Tibial nerve (tissue), 4 donors: ENCODE measurements at places on chromosomes 4 and X. TPM values are rescaled to one million over a fixed set of nuclear protein-coding genes. Genes with fewer than 3 reads are reported as not detected.

- DNase-seq = no peak
These were observed 36.9 kb upstream of the XIAP start for GRCh38 chrX:123822965-123823364.

DNA sequence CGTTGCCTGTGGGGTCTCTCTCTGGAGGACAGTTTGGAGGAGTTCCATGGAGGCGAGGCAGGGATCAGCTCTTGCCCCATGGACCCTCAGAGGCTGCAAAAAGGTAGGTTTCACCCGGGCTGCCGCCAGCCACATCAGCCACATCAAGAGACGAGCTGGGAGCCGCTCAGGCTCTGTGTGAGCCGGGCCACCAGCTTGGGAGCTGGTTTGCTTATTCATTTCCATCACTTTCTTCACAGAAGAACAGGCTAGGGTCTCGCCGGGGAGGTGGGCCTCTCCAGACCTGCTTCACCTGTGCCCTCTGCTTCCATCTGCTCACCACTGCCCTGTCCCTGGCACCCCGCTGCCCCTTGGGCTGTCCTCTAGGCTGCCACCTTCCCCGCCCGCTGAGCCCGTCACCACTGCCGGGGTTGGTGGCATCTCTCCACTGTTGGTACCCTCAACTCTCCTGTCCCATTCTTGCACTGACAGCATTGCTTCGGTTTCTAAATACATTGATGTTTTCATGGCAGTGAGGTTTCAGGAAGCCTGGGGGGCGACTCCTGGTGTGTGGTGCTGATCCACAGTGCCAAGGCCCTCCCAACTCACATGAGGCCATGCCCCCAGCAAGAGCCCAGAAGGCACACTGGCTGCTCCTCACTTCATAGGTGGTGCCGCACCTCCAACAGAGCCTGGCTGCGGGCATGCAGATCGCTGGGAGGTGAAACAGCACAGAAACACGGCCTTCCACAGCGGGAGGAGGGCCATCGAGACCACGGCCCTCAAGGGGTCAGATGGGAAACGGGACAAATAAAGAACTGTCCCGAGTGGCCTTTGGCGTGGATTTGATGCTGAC is 4.5 kb upstream of the TREX2 start:
- no peak for DNase-seq

DNA sequence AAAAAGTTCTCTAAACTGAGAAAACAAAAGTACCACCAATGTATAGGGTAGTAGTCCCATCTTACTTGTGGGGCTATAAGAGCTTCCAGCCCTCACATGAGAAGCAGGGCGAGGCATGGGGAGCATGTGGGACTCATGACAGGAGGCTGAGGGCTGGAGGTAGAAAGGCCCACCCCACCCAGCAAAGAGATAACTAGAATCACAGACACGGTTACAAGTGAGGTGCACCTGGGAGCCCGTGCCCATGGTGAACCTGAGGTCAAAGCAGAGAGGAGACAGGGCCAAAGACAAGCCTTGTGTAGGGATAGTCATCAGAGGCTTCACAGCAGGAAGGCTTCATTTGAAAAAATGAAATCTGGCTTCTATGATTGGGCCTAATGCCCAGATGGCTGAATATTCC is 55.4 kb downstream of the TTC29 start:
- no peak for DNase-seq

- no peak for DNase-seq
These were observed 581.3 kb downstream of the BCOR start for GRCh38 chrX:39516427-39516841.

GRCh38 chrX:100636321-100636991 is at the start of gene TSPAN6:
TSPAN6 (minus strand) TSS chrX:100636806; CDS start chrX:100636694, 112 bp downstream.
- DNase-seq = peak; percentile 49

GRCh38 chr4:19982556-19982955 is 269.1 kb upstream of the SLIT2 start:
- no peak for DNase-seq

SPANXB1 gene
- not detected for total RNA-seq

MAGEC1 gene
- not detected for total RNA-seq

PWWP3B gene
- total RNA-seq = 20.2 TPM

SH2D1A gene
- 0.60 TPM for total RNA-seq

YY2 gene
- total RNA-seq = 2.4 TPM
